Stomach (tissue), 19 donors: ENCODE measurements at places on chromosomes 1 and 21. TPM values are rescaled to one million over a fixed set of nuclear protein-coding genes. Genes with fewer than 3 reads are reported as not detected.

DNA sequence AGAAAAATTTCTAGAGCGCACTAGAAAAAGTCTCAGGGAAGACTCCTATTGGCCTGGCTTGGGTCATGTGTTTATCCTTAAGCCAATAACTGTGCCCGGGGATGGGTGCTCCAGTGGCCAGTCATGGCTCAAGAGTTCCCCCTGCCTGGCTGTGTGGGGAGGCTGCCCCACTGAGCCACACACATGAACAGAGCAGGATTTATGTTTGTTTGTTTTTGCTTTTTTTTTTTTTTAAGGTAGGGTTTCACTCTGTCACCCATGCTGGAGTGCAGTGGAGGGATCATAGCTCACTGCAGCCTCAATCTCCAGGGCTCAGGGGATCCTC, 21.8 kb downstream of the EDN2 start:
- no peak for DNase-seq

The NLRP3 gene
- under 0.01 TPM for total RNA-seq

The CRP gene
- total RNA-seq, result not detected

GRCh38 chr1:77459881-77460280, 178.1 kb downstream of the AK5 start:
- DNase-seq, result no peak

GRCh38 chr21:27306206-27306605, 339.3 kb upstream of the ADAMTS5 start:
- no peak for DNase-seq

GRCh38 chr1:4033713-4034112, 133.6 kb upstream of the C1orf174 start:
- no peak for DNase-seq

The A3GALT2 gene
- total RNA-seq, result not detected

DNA sequence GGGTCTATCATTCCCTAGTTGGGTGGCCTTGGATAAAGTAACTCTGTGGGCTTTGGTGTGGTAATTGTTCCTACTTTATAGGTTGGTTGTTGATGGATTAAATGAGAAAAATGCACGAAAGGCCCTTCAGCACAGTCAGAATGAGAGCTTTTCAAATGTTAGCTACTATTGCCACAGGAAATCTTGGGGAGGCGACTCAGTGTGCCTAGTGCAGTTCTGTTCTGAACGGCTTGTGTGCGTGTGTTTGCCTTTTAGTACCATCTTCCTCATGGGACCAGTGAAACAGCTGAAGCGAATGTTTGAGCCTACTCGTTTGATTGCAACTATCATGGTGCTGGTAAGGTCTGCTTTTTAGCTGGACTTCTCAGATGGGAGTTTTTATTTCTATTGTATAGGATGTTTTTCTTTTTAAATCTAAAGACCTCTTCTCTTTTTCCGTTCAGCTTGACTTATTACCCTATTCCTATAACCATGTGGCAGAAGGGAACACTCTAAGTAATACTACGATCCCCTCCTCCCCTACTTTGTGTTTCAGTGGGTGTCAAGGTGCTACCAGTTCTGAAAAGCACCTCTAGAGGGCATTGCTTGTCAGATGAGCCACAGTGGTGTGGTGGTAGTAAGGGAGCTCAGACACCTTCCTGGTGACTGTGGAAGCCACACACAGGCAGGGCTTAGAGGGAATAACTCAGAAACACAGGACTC, 9.2 kb downstream of the SFT2D2 start:
- DNase-seq, result no peak

The TGFBR3 gene
- 132 TPM for total RNA-seq
